ENCODE measurements at places on chromosomes 7 and 10.

DNA sequence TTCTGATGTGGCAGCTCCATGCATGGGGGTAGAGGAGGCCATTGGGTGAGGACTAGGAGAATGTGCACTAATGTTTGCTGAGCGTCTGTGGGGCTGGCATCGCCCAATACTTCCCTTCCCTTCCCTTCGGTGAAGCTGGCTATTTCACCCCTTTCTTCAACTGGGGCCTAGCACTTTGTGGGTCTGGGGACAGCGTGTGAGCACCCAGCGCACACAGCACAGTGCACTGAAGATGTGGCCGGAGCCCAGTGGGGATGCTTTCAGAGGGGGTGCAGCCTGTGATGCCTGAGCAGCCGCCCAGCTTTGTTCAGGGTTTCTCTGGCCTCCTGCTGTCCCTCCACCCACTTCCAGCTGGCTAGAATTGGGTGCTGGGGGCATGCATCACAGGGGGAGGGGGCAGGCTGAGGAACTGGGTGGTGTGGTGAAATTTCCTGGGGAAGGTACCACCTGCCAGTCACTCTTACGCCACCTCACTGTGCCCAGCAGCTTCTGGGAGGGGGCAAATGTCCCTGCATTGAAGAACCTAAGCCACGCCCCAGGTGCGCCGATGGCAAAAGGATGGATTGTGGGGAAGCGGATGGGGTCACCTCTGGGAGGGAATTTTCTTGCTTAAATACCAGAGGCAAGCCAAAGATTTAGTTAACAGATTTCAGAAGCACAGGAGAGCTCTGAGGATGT is 45.5 kb downstream of the CLEC2L start:
- DNase-seq: peak; percentile 9

- no peak for DNase-seq
Measured at GRCh38 chr10:75654171-75654771, 222.8 kb downstream of the LRMDA start.

- no peak for DNase-seq
Measured at GRCh38 chr7:72335561-72336381, 76.4 kb downstream of the CALN1 start.

- no peak for DNase-seq
Measured at GRCh38 chr10:21197838-21198237, 300.7 kb upstream of the NEBL start.

DNA sequence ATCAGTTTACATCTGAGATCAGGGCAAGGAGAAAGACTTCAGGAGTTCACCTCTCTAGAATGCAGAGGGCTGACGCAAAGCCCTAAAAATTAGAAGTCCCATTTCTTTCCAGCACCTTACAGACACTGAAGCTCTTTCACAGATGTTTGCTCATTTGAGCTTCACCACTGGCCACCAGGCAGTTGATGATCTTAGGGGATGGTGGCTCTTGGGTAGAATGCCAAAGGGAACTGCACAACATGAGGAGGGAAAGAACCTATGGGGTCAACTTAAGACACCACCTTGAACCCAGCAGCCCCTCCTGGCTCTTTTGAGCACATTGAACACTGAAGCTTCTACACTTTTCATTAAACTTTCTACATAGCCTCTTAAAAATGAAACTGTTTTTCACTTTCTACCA is 390.3 kb upstream of the CELF2 start:
- DNase-seq: no peak

- no peak for DNase-seq
Measured at GRCh38 chr10:22427101-22427500, 81.8 kb downstream of the SPAG6 start.

DNA sequence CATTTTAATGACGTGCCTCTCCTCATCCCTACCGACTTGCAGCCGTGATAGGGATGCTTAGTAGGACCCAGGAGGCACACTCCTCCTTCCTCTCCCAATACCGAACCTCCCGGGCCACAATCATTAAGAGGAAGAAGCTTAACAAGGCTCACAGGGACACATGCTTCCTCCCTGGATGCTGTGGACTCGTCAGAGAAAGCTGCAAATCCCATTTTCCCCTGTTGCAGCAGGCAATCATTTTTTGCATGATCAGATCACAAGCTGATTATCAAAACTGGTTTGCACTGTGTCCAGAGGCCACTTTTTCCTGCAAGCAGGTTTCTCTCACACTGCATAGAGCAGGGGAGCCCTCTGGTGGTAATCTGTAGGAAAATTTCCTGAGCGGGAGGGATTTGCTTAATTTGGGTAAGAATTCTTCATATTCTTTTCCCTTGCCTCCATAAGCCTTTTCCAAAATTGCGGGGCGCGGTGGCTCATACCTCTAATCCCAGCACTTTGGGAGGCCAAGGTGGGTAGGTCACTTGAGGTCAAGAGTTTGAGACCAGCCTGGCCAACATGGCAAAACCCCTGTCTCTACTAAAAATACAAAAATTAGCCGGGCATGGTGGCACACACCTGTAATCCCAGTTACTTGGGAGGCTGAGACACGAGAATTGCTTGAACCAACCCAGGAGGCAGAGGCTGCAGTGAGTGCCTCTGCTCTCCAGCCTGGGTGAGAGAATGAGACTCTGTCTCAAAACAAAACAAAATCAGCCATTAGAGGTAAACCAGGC is 16.1 kb upstream of the LAMB4 start:
- peak; percentile 60 for DNase-seq

GRCh38 chr10:11282156-11282555 is 264.5 kb downstream of the CELF2 start:
- DNase-seq: no peak

DNA sequence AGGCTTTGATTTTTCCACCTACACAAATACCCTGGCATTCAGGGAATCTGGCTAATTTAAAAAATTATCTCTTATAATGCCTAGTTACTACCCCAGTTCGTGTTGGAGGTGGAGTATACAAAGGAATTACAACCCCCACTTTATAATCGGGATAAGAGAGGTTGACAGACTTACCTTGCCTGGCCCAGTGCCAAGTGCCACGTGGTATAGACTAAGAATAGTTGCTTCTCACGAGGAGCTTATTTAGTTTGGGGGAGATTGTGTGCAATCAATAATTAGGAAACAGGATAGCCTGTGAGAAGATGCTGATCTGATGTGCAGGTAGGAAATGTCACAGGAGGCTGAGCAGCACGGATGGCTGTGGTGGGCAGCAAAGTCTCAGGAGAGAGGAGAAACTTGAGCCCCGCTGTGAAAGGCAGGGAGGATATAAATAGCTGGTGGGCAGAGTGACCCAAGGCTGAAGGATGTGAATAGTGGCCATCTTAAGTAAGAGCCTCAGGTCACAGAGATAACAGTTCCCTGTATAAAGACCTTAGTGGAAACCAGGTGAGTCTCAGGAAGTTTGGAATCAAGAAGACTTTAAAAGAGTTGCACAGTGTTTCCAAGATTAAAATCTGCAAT is 11.3 kb upstream of the ATXN7L1 start:
- no peak for DNase-seq

DNA sequence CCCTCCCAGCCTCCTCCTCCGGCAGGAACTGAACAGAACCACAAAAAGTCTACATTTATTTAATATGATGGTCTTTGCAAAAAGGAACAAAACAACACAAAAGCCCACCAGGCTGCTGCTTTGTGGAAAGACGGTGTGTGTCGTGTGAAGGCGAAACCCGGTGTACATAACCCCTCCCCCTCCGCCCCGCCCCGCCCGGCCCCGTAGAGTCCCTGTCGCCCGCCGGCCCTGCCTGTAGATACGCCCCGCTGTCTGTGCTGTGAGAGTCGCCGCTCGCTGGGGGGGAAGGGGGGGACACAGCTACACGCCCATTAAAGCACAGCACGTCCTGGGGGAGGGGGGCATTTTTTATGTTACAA is 83.3 kb downstream of the PAX2 start:
- peak; percentile 56 for DNase-seq

- no peak for DNase-seq
Measured at GRCh38 chr10:59958882-59959281, 52.5 kb upstream of the CCDC6 start.

DNA sequence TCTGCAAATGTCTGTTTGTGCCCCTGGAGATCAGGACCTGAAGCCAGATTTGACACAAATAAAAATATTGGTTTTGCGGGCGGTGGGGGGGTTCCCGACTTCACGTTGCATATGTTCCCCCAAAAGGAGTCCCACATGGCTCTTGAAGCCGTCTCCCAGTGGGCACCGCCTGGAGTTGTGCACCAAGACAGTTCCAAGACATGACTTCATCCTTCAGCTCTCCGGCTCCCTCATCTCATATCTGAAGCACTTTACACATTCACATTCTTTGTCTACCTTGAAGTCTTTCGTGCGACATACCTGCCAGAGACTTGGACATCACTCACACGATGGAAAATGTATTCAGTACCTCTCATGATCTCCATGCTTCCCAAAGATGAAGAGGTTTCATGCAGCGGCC is 362.8 kb upstream of the FOXK1 start:
- no peak for DNase-seq

GRCh38 chr7:140672382-140673062 is at the start of gene ADCK2:
Gene ADCK2 (plus strand): TSS chr7:140672945. CDS start chr7:140673331, 386 bp downstream.
- peak; percentile 71 for DNase-seq

GRCh38 chr7:3464900-3465622 is 164.0 kb downstream of the SDK1 start:
- peak; percentile 65 for DNase-seq

- DNase-seq: no peak
Measured at GRCh38 chr7:5276611-5277010, 6.1 kb upstream of the SLC29A4 start.

DNA sequence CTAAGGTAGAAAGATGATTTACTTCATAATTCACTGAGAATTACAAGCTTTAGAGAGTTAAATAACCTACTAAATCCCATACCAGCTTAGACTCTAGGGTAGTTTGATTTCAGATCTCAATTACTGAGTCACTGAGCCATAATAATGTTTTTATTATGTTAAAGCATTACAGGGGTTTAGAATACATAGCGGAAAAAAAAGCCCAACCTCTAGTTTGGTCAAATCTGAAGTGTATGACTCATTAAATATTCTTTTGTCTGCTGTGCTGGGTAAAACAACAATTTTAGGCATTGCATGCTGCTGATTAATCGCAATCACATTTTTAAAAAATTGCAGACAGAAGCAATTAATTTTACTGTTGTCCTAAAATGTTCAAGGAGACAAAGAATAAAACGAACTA is 48.5 kb downstream of the MALRD1 start:
- DNase-seq: no peak

GRCh38 chr10:95785942-95786669 is 30.1 kb downstream of the ENTPD1 start:
- no peak for DNase-seq

- DNase-seq: no peak
Measured at GRCh38 chr10:102310361-102311024, 65.2 kb downstream of the GBF1 start.

DNA sequence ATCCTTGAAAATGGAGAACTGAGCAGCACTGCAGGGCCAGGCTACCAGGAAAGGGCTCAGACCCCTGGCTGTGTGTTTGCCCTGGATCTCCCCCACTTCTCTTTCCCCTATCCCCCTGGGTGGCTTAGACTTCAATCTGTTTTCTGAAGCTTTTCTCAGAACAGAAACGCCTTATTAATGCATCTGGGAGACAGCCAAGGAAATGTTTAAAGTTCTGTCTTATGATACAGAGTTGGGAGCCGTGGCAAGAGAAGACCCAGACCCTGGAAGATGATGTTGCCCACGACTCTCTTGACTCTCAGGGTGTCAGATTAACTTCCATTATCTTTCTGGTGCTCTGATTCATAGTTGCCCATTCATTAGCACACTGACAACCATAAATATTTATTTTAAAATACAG is 107.1 kb downstream of the EBLN1 start:
- DNase-seq: no peak

DNA sequence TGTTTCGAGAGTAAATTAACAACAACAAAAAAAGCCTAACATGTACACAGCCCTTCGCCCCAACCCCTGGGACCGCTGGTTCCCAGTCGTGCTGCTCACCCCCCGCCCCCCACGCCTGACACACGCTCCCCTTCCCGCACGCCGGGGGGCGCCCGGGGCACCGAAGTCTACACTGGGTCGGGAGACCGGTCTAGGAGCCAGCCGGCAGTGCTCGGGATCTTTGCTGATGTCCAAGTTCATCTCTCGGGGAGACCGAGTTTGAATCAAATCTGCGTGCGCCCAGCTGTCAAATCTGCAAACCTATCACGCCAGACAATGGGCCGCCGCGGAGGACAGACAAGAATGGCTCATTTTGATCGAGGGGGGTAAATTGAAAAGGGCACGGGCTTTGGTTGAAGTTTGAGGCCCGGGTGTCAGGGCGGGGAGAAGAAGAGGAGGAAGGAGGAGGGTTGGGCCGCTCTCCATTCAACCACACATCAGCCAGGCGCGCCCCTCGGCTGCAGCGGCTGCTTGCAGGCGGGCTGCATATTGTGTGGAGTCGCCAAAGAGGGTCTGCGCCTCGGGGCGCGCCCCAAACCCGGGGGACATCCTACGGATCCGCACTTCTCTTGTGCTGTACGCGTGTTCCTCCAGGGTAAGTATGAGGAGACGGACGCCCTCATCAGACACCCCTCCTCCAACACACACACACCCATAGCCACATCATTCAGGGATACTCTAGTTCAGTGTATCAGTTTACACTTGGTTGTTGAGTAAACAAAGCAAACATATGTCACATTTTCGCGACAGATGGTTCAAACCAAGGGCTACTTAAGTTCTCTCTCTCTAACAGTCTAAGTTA is 1.3 kb upstream of the GFRA1 start:
- no peak for DNase-seq

- no peak for DNase-seq
Measured at GRCh38 chr7:10888861-10889260, 84.8 kb upstream of the PHF14 start.

DNA sequence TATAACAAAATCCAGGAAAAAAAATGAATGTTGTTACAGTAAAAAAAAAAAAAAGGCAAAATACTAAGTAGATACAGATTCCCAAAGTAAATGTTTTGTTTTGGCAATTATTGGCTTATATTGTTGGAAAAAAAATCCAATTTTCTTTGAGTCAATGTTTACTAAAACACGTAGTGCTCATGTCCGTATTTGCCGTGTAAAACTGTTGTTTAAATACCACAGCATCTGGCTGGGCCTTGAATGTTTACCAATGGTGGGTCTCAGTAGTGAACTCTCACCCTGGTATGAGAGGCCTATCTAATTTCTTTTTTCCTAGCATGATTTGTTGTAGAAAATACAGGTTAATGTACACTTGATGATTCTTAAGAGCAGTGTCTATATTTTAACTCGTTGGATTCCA is 41.4 kb upstream of the SLC26A5 start:
- no peak for DNase-seq

- no peak for DNase-seq
Measured at GRCh38 chr7:136925556-136925955, 57.1 kb downstream of the CHRM2 start.

GRCh38 chr10:69897432-69897831 is 95.7 kb downstream of the COL13A1 start:
- DNase-seq: no peak

- DNase-seq: no peak
Measured at GRCh38 chr10:119625570-119626280, 25.5 kb upstream of the BAG3 start.

- DNase-seq: no peak
Measured at GRCh38 chr10:59655309-59655708, 54.3 kb downstream of the SLC16A9 start.

Data from stimulated activated CD8-positive, alpha-beta memory T cell treated with anti-CD3 and anti-CD28 coated beads, Interleukin-4, amount 100 ng/mL, for 48 hours (primary cell).